ENCODE measurements at places on chromosomes 6 and 20.

- peak; percentile 44 for DNase-seq
These were observed 405 bp downstream of the RNF146 start for GRCh38 chr6:127266892-127267645.

DNA sequence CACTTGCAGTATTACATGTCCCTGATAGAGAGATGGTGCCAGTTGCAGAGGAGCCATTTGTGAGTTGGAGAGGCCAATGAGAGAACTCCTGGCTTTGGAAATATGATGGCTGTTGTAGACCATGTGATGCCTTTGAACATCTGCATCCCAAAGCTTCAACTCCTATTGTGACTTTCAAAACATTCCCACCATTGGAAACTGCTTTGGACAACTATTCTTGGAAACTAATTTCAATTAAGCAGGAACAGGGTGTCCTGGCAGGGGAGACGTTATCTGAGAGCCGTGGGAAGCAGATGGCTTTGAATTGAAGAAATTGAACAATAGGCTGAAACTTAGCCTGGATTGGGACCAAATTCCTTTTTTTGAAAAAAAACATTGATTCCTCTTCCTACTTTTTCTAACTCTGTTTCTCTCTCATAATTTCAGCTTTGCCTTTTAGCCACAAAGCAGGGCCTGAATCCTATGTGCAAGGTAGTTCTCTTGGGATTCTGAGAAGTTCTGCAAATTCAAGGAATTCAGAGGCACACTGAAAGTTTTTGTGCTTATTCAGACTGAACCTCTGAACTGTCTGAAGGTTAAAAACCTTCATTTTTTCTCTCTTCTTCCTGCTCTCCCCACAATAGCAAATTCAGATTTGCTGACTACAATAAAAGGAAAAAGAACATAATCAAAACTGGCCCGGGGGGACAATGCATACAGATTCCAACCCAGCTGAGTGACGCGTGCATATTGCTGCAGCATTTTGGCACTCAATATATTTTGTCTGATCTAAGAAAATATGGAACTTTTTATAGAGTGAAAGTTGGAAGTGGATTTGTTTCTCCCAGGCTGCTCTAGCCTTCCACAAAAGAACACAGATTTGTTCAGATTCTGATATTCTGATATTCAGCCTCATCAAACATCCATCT lies 720.4 kb upstream of the CHD6 start:
- DNase-seq, result no peak

- DNase-seq, result no peak
These were observed 91.4 kb downstream of the CD83 start for GRCh38 chr6:14209000-14209399.

DNA sequence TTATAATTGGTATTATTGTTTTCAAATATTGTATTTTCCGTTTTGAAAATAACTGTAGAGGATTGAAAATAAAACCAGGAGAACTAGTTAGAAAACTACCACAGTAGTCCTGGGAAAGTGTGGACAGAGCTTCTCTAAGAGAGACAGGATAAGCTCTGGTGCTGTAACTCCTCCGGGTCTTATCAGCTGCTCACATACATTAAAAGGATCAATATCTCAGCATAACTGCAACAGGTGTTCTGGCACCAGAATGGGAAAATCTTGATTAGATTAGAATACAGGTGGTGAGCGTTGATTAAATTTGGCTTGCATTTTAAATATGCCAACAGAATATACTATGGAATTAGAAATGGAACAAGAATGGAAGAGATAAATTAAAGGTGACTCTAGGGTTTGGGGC lies 1138.9 kb upstream of the ADGRB3 start:
- no peak for DNase-seq

GRCh38 chr6:149200282-149200945 lies 117.1 kb upstream of the TAB2 start:
- no peak for DNase-seq

- DNase-seq, result no peak
These were observed 112.8 kb downstream of the QKI start for GRCh38 chr6:163527291-163527690.

DNA sequence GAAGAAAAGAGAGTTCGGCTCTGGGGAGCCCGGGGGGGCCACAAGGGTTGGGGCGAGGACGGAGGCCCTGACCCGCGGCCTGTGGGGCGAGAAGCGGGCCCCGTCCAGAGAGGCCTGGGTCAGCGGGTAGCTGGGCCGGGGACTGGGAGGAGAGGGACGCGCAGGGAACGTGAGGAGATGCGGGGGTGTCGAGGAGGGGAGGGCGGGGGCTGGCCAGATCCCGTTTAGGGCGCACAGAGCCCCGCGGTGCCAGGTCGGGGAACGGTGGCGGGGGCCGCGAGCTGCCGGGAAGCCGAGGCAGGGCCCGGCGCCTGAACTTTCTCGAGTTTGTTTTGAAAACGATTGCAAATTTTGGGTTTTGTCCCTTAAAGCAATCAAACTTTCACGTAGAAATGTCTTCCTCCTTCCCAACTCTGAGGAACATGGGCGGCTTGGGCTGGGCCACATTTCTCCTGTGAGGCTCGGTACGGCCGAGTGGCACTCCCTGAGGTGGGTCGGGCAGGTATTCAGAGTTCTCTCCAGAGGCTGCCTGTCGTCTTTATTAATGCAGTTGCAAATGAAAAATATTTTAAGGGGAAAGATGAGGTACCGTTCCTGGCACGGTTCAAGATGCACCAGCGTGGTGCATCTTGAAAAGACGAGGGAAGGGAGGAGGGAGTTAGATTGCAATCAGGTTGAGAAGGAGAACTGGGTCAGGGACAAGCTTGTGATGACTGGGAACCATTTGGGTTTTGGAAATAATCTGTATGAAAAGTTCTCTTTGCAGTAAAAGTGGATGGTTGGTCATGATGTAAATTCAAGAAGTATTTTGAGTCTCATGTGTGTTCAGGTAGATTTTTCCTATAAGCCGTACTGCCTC lies 972 bp downstream of the RNF8 start:
- DNase-seq, result peak; percentile 4

DNA sequence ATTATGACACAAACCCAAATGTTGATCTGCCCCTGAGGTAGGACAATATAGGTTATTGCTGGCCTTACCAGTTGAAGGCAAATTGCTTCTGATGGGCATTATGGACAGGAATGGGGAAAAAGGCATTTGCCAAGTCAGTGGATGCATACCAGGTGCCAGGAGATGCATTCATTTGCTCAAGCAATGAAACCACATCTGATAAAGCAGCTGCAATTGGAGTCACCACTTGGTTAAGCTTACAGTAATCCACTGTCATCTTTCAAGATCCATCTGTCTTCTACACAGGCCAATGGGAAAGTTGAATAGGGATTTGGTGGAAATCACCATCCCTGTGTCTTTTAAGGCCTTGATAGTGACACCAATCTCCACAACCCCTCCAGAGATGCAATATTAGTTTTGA lies 648.6 kb downstream of the COL12A1 start:
- no peak for DNase-seq

DNA sequence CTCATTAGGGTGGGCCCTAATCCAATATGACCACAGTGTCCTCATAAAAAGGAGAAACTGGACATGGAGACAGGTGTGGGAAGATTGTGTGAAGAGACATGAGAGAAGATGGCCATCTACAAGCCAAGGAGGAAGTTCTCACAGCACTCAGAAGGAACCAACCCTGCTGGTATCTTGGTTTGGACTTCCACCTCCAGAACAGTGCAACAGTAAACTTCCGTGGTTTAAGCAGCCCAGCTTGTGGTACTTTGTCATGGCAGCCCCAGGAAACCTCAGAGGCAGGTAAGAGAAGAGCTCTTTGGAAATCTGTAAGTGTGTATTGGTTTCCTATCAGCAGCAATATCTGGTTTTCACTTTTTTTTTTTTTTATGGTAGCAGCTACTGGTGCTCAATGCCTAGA lies 16.5 kb upstream of the CNKSR3 start:
- no peak for DNase-seq

GRCh38 chr6:23445157-23445710 lies 680.8 kb upstream of the NRSN1 start:
- no peak for DNase-seq

- DNase-seq, result no peak
These were observed 94.3 kb downstream of the TCP11 start for GRCh38 chr6:35046862-35047261.

DNA sequence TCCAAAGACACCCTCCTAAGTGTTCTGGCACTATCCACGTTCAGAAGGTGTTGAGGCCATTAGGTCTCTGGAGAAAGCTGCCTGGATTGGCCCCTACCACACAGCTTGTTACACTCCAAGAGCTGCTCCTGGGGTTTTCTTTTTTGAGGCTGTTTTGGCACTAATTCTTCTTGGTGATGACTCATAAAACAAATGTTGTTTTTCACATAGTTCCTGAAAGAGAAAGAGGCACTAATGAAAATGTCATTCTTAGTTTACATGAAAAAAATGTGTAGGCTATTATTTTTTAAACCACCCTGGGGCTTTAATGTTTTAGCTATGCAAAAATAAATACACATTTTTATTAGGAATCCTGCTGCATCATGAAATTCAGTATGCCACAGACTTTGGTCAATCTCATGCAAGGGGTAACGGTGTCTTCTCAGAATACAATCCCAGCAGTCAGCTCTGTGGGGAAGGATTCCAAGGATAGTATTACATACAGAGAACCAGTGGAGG lies 38.1 kb downstream of the TBPL1 start:
- no peak for DNase-seq

GRCh38 chr20:560680-561079 lies 17.1 kb upstream of the CSNK2A1 start:
- no peak for DNase-seq

DNA sequence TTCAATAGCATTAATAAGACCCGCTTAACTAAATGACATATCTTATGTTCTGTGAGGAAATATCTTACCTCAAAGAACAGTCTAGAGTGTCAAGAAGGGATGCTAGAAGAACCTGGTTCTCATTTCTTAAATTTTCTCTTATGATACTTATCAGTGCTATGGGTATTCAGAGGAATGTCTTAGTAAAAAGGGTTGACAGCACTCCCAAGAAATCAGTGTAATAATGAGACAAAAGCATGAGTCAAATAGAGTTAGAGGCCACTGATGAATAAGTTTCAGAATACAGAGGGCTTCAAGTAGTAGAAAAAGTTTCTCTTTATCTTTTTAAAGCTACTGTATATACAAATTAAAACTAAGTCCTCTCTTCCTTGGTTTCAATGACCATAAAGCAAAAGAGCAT lies 242.8 kb downstream of the GJA1 start:
- DNase-seq, result no peak

DNA sequence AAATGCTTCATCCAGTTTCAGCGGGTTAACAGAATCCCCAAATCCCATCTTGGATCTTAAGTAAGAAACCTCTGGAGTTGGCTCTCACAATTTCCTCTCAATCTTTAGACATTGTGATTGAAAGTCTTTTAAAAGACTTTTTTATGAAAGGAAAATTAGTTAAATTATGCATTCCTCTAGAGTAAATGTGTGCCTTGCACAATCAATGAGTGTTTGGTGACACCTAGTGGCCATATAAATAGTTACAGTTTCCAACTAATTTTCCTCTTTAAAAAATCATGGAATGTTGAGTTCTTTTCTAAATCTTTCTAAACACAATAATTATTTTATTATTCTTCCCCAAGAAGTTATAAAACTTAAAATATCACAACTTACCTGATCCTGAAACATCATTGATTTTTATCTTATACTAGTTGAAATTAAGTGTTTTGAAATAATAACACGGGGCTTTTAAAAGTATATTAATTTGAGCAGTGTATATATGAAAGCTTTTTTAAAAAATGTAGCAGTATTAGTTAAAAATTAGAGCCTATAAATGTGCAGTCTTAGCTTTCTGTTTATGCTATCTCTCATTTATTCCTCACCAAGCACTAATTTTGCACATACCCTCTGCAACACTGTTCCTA lies 66.4 kb downstream of the PKHD1 start:
- no peak for DNase-seq

DNA sequence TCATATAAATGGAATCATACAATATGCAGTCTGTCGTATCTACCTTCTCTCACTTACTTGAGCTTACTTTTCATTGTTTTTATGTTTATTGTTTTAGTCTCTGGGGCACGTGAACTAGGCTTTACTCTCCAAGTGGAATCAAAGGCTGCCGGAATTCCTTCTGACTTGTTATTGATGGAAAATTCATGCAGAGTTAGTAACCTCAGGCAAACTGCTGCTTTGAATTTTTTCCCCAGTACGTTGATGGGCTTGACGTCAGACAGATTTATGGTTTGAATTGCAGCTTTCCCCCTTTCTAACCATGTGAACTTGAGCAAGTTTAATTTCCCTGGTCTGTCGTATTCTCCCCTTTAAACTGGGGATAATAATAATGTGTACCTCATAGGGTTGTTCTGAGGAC lies 68.6 kb downstream of the ZDHHC14 start:
- no peak for DNase-seq

- DNase-seq, result no peak
These were observed 228.8 kb downstream of the DHX35 start for GRCh38 chr20:39190666-39191570.

DNA sequence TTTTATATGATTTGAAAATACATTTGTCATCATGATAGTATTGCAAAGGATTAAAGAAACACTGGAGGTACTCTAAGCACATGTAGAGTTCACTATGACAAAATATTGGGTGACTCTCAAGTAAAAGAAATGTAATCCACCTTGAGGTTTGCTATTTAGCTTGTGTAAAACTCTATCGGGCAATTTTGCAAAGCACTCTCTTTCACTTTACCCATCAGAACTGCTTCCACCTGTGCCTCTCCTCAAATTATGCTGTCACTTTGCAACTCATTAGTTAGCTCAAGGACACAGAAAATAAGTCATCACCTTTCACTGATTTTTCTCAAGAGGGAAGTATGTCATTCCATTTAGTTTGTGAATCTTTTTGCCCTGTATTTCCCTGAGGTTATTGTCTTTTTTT lies 14.0 kb downstream of the TRDN start:
- no peak for DNase-seq

DNA sequence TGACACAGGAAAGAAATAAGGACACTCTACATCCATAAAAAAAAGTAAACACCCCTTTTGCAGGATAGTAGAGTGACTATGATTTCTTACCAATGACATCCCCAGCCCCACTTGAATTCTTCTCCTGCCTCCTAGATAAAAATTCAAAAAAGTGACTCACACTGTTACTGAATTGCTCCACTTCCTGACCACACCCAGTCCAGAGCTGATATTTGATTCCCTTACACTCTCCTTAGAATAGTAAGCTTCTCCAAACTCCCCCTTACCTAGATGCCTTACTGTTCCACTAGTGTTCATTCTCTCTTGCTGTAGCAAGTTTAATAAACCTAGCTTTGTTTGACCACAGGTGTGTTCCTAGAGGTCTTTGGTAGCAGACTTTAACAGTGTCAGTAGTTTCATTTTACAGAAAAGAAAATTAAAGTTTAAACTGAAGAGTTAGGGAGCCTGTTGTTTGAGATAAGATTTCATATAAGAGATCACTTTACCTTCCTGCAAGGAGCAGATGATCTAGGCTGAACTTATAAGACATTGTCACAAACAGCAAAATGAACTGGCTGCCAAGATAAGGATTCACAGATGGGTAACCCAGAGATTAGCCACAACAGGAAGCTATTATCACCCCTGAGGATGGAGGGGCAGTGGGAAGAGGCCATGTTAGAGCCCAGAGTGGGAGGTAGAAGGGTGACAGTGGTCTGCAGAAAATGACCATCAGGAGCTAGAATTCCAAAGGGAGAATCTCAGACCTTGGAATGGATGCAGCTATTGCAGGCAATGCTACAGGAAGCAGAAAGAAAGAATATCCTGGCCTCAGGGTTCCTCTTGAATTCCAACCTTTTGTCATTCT lies 28.4 kb upstream of the BTN3A2 start:
- no peak for DNase-seq

GRCh38 chr6:44972709-44973108 lies 355.4 kb upstream of the RUNX2 start:
- DNase-seq, result no peak

Measured in activated CD4-positive, alpha-beta T cell treated with anti-CD3 and anti-CD28 coated beads for 4 hours (primary cell).